A549 treated with dexamethasone at 1 μM for 4 hours (cell line): ENCODE measurements at places on chromosomes 5 and 9. TPM values are rescaled to one million over a fixed set of nuclear protein-coding genes. Genes with fewer than 3 reads are reported as not detected.

TEX48 gene
- not detected in 5 replicates for total RNA-seq

SAPCD2 gene
- 13.4 to 23.9 TPM (median 21.4 TPM) in 5 replicates for total RNA-seq

GMCL2 gene
- not detected in 5 replicates for total RNA-seq

SLCO4C1 gene
- total RNA-seq, result 0.02 TPM in 1 of 5 replicates, not detected in the others

ANKRD34B gene
- 0.05 to 0.14 TPM (median 0.09 TPM) in 5 replicates for total RNA-seq

SPINK4 gene
- total RNA-seq, result not detected in 5 replicates

SLC25A2 gene
- total RNA-seq, result not detected in 5 replicates

OBP2B gene
- total RNA-seq, result not detected in 5 replicates
